Stimulated activated CD8-positive, alpha-beta memory T cell treated with anti-CD3 and anti-CD28 coated beads, Interleukin-4, amount 100 ng/mL, for 1 hour (primary cell): ENCODE measurements at places on chromosomes 16 and 17.

DNA sequence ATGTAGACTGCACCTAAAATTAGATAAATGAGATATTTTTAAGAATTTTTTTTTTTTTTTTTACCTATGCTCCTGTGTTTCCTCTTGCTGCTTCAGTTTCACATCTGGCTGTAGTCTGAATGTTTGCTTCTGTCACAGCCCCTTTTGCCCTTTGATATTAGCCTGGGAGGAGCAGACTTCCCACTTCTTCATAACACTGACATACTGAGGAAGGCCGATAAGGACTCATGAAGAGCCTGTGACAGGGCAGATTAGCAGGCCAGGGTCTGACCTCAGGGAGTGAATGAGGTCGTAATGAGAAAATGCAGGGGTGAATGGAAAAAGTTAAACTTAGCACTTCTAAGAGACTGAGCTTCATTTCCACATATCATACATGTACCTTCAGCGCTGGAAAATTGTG, at the start of gene SLFN14:
TSS of gene SLFN14 (minus strand) at position 117 of the 400 bp plus-strand sequence. CDS start 2,757 bp downstream, outside the sequence.
- DNase-seq, result no peak

GRCh38 chr17:45171338-45172231, 9.9 kb downstream of the HEXIM2 start:
- DNase-seq, result no peak

- DNase-seq, result no peak
Measured at GRCh38 chr16:75965504-75966374, 239.4 kb upstream of the CPHXL start.

GRCh38 chr17:39016193-39017153, 49.3 kb upstream of the FBXO47 start:
- no peak for DNase-seq

GRCh38 chr17:69417545-69418483, 3.3 kb downstream of the MAP2K6 start:
- DNase-seq, result no peak

DNA sequence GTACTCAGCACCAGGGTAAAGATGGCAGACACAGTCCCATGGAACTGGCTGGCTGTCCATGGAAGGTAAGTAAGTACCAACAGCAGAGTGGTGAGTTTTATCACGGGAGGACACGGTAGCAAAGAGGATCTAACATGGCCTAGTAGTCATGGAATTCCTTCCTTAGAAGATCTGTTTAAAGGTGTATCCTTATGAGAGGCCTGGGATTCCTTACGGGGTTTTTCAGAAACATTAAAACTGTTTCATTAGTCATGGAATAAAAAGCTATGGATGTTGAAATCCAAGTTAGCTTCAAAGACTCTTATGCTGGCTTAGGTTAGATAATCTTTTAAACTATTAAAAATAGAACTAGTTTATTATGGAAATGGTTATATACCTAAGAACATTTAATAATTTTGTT, 7.4 kb downstream of the FTO start:
- DNase-seq, result no peak

DNA sequence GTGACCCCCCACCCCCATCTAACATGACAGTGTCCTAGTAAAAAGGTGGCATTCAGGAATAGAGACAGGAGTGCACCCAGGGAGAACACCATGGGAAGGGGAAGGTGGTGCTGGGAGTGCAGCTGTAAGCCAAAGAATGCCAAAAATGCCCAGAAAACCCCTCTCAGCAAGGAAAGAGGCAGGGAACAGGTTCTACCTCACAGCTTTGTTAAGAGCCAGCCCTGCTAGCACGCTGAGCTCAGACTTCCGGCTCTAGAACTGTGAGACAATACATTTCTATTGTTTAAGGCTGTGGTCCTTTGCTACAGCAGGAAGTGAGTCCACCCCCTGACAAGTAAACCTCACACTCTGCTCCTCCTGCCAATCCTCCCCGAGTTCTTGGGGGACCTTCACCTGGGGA, 302.4 kb upstream of the N4BP1 start:
- DNase-seq, result no peak

DNA sequence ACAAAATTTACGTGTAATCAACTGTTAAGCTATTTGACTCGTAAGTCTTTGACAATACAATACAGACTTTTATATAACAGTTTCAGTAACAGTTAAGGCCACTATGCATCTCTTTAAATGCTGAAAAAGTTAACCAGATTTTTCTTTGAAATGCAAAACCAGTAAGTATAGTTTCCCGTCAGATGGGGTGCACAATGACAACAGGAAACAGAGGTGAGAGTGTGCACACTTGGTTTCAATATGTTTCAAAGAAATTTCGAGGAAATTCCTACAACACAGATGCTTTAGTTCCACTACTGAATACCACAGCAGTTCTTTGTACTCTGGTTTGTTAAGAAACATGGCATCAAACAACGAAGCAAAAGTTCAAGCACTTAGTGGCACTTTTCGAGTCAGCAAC, 48.4 kb downstream of the RNF157 start:
- DNase-seq, result no peak

GRCh38 chr16:84739349-84740124, 39.7 kb downstream of the USP10 start:
- no peak for DNase-seq

- DNase-seq, result no peak
Measured at GRCh38 chr17:4635823-4636375, 5.6 kb downstream of the ALOX15 start.

GRCh38 chr17:74953134-74953687, 17.5 kb downstream of the OTOP3 start:
- no peak for DNase-seq

DNA sequence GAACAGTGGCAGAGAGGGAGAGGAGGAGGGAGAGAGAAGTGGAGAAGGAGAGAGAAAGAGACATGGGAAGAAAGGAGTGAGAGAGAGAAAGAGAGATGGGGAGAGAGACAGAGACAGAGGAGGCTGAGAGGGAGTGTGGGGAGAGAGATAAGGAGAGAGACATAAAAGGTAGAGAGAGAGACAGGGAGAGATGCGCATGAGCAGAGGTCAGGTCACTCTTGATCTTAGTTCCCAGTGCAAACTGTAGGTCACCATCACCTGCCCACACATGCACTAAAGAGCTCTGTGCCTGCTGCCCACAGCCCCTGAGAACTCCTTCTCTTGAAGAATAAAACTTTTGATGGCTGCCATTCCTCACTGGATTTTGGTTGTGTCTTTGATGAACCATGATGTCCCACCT, 14.9 kb downstream of the KRT33A start:
- DNase-seq, result no peak

- no peak for DNase-seq
Measured at GRCh38 chr16:6081320-6081976, 983.9 kb upstream of the EEF2KMT start.
